ENCODE measurements at places on chromosomes 12 and 14. TPM values are rescaled to one million over a fixed set of nuclear protein-coding genes. Genes with fewer than 3 reads are reported as not detected.

NYNRIN gene
- 7.2 TPM for polyA plus RNA-seq

PLXNC1 gene
- polyA plus RNA-seq = 15.1 TPM

TCL1B gene
- polyA plus RNA-seq = not detected

SELPLG gene
- polyA plus RNA-seq = 3.0 TPM

PRR4 gene
- 1.7 TPM for polyA plus RNA-seq

GRCh38 chr12:121789800-121790728, 3.4 kb downstream of the RHOF start:
- H3K4me1 ChIP-seq = peaks cover 16% of the 10 kb centered on the region
- H3K4me3 ChIP-seq = no peak overlapping the region
- no peaks in the 10 kb centered on the region for H3K36me3 ChIP-seq
- H3K27ac ChIP-seq = no peak overlapping the region

DNA sequence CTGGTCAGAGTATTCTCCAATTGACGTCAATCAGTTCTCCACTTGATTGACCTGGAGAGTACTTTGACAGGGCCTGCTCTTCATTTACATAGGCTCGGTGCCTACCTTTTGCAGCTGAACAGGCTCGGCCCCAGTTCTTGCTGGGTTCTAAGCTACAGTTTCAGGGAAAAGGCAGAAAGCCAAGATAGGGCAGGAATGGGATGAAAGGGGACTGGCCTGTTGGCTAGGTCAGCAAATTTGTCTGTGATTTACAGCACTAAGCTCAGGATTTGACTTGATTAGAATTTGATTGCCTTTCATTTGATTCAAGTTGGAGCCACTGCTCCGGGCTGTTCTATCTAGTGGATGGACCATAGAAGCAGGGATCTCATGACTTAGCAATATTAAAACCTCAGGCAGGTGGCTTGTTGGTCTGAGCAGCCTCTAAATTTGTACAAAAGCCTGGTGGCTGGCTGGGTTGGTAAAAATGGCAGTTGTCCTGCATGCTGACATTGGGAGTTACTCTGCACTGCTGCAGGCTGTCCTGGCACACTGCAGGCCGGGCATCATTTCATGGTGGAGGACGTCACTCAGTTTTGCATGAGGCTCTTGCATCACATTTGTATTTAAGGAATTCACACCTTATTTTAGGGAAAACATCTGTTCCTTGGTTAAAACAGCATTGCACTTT, 71.8 kb downstream of the BICD1 start:
- H3K27ac ChIP-seq = no peak overlapping the region
- DNase-seq = no peak
- H3K36me3 ChIP-seq = no peaks in the 10 kb centered on the region
- no peaks in the 10 kb centered on the region for H3K4me1 ChIP-seq
- H3K4me3 ChIP-seq = no peak overlapping the region

DNA sequence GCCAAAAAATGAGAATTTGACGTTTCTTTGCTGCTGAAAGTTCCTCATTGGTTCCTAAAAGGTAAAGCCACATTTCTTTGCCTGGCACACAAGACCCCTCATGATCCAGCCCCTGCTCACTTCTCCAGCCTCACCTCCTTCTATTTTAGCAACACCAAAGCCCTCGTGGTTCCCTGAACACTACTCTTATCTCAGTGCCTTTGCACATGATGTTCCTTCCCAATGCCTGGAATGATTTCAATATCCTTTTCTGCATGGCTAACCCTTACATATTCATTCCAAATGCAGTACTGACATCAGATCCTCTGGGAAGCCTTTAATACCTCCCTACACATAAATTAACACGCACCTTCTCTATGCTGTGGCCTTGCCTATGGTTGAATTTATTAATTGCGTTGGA, 39.9 kb downstream of the GLT8D2 start:
- H3K4me3 ChIP-seq = no peak overlapping the region
- peak; percentile 47 for DNase-seq
- H3K27ac ChIP-seq = no peak overlapping the region

GRCh38 chr12:121011820-121012219, 4.5 kb downstream of the C12orf43 start:
- no peaks in the 10 kb centered on the region for H3K27me3 ChIP-seq
- no peaks in the 10 kb centered on the region for H3K4me1 ChIP-seq
- H3K36me3 ChIP-seq = peaks cover 12% of the 10 kb centered on the region
- no peak overlapping the region for H3K4me3 ChIP-seq
- H3K27ac ChIP-seq = no peak overlapping the region
- no peak for DNase-seq

GRCh38 chr12:50949801-50950302, 2.5 kb upstream of the HIGD1C start:
- H3K36me3 ChIP-seq = no peaks in the 10 kb centered on the region
- no peak overlapping the region for H3K4me3 ChIP-seq
- H3K4me1 ChIP-seq = no peaks in the 10 kb centered on the region
- H3K27ac ChIP-seq = no peak overlapping the region

DNA sequence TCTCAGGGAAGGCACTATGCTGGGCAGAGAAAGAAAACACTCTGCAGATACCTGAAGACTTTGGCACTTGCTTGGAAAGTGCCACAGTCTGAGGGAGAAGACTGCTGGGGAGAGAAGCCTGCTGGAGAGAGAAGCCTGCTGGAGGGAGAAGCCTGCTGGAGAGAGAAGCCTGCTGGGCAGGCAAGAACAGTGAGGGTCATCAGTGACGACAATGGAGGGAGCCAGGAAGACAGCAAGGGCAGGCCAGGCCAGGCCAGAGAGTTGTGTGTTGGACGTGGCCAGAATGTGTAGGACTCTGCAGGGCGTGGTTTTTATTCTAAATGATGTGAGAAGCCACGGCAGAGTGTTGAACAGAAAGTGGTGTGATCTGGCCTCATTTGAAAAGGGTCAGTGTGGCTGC, 185.3 kb upstream of the ABCD2 start:
- no peaks in the 10 kb centered on the region for H3K27me3 ChIP-seq
- H3K36me3 ChIP-seq = no peaks in the 10 kb centered on the region
- no peak overlapping the region for H3K4me3 ChIP-seq
- no peak for DNase-seq

- no peaks in the 10 kb centered on the region for H3K4me1 ChIP-seq
- H3K36me3 ChIP-seq = no peaks in the 10 kb centered on the region
- no peaks in the 10 kb centered on the region for H3K27me3 ChIP-seq
- DNase-seq = no peak
These were observed 895 bp upstream of the ANKS1B start for GRCh38 chr12:99985631-99986030.

DNA sequence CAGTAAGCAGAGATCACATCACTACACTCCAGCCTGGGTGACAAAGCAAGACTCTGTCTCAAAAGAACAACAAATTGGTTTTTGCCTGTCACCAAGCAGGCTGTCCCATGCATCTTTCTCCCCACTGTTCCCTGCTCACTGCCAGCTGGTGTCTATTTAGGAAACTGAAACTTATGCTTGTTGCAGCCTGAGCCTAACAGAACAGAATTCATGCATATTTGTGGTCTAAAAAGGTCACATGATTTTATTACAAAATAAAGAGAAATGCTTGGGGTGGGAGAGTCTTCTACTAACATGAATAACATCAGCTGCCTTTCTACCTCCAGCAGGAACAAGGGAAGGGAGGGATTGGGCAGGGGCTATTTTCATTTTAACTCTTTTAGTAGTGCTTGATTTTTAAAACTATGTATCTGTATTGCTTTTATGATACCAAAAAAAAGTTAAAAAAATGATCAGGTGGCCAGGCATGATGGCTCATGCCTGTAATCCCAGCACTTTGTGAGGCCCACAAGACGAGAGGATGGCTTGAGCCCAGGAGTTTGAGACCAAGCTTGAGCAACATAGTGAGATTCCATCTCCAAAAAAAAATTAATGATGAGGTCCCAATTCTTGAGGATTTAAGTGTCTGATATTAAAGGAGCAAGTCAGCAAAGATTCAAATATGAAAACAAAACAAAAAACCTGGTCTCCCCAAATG, 923 bp downstream of the STAT2 start:
- H3K27me3 ChIP-seq = no peaks in the 10 kb centered on the region
- H3K4me1 ChIP-seq = peaks cover 9% of the 10 kb centered on the region

DNA sequence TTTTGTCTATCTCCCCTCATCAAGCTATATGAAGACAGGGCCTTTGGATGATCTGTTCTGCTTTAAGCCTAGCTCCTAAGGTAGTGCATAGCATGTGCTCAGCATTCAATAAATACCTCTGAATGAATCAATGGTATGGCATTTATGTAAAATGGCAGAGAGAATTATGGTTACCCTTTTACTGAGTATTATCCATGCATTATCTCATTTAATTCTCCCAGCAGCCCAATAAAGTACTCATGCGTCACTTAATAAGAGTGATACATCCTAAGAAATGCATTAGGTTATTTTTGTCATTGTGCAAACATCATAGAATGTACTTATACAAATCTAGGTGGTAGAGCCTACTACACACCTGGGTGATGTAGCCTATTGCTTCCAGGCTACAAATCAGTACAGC, 269.7 kb downstream of the KSR2 start:
- no peak overlapping the region for H3K27ac ChIP-seq
- no peak overlapping the region for H3K4me3 ChIP-seq
- no peak for DNase-seq
- H3K4me1 ChIP-seq = no peaks in the 10 kb centered on the region

GRCh38 chr12:93197067-93197593, 180.6 kb upstream of the NUDT4 start:
- H3K27ac ChIP-seq = no peak overlapping the region
- H3K4me3 ChIP-seq = no peak overlapping the region
- no peaks in the 10 kb centered on the region for H3K36me3 ChIP-seq
- H3K27me3 ChIP-seq = no peaks in the 10 kb centered on the region
- H3K4me1 ChIP-seq = peaks cover 6% of the 10 kb centered on the region

DNA sequence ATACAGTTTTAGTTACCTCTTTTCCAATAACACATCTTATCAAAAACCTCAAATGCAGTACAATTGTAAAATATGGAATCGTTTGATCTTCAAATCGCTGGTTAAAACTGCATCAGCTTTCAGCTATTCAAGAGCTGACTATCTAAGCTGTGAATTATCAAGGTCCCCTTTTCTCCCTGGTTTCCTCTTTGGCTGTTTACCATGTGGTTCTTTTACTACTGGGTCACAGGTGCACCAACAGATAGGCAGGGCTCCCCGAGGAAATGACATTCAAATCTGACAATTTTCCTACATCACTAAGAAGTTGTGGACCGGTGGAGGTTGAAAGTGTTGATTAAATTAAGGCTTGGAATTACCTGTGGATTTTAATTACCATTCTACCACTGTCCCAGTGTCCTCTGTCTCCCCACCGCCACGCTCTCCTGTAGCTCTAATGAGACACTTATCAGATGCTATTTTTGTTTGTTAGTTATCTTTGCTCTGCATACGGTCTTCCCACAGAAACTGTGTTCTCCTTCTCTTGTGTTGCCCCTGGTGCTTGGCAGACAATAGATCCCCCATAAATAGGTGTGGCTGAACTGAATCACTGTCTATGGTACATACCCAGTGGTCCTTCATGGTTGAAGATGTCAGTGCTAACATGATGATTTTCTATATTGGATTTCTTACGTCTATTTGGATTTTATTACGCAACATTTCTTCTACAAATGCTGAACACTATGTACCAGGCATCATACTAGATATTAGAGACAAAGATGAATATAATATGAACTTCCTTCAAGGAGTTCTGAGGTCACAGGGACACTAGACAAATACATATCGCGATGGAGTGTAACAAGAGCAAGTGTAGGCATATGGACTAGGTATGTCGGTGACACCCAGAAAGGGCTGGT, 20.9 kb upstream of the PLXNC1 start:
- peaks cover 29% of the 10 kb centered on the region for H3K27me3 ChIP-seq
- DNase-seq = no peak
- H3K27ac ChIP-seq = no peak overlapping the region
- H3K4me3 ChIP-seq = no peak overlapping the region
- no peaks in the 10 kb centered on the region for H3K4me1 ChIP-seq
- H3K36me3 ChIP-seq = no peaks in the 10 kb centered on the region

GRCh38 chr14:58667900-58668299, 30.1 kb downstream of the DACT1 start:
- no peak overlapping the region for H3K27ac ChIP-seq
- H3K4me1 ChIP-seq = no peaks in the 10 kb centered on the region
- no peak for DNase-seq
- no peaks in the 10 kb centered on the region for H3K36me3 ChIP-seq

- H3K27me3 ChIP-seq = no peaks in the 10 kb centered on the region
- no peak overlapping the region for H3K4me3 ChIP-seq
- H3K4me1 ChIP-seq = peaks cover 6% of the 10 kb centered on the region
- H3K27ac ChIP-seq = no peak overlapping the region
- H3K36me3 ChIP-seq = no peaks in the 10 kb centered on the region
These were observed 1.3 kb upstream of the JDP2 start for GRCh38 chr14:75426332-75427125.

- H3K27me3 ChIP-seq = no peaks in the 10 kb centered on the region
- H3K36me3 ChIP-seq = no peaks in the 10 kb centered on the region
- H3K4me3 ChIP-seq = no peak overlapping the region
- no peaks in the 10 kb centered on the region for H3K4me1 ChIP-seq
- no peak for DNase-seq
- no peak overlapping the region for H3K27ac ChIP-seq
These were observed 256.8 kb downstream of the C12orf50 start for GRCh38 chr12:87772401-87772800.

- H3K27ac ChIP-seq = no peak overlapping the region
- peaks cover 12% of the 10 kb centered on the region for H3K4me1 ChIP-seq
- H3K4me3 ChIP-seq = no peak overlapping the region
- no peak for DNase-seq
- no peaks in the 10 kb centered on the region for H3K36me3 ChIP-seq
These were observed 82.3 kb downstream of the ITPR2 start for GRCh38 chr12:26750531-26751175.

- H3K27me3 ChIP-seq = no peaks in the 10 kb centered on the region
- no peak for DNase-seq
- peaks cover 16% of the 10 kb centered on the region for H3K4me1 ChIP-seq
- H3K4me3 ChIP-seq = no peak overlapping the region
- H3K27ac ChIP-seq = no peak overlapping the region
- no peaks in the 10 kb centered on the region for H3K36me3 ChIP-seq
These were observed 60.8 kb downstream of the GALNT16 start for GRCh38 chr14:69320581-69321365.

DNA sequence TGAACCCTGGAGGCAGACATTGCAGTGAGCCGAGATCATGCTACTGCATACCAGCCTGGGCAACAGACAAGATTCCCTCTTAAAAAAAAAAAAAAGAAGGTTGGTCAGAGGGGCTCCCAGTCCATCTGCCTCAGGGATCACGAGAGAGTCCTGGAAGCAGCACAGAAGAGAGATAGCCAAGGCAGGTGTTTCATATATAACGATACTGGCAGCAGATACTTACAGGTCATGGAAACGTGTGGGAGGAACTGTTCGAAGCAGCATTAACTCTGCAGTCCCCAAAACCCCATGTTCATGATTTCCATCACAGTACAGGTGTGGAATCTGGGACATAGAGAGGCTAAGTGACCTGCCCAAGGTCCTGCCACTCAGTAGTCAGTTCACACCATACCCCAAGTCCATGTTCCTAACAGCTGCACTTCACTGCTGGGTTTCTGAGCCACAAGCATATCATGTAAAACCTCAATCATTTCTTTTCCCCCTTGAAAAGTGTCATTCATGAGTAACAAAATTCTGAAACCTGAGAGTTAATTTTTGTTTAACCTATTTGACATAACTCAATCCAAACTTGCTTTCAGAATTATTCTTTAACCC, 16.7 kb downstream of the CDK2AP1 start:
- no peaks in the 10 kb centered on the region for H3K27me3 ChIP-seq
- no peaks in the 10 kb centered on the region for H3K4me1 ChIP-seq
- DNase-seq = no peak
- no peak overlapping the region for H3K27ac ChIP-seq
